GM18507 (cell line): ENCODE measurements at places on chromosomes 12 and 14.

DNA sequence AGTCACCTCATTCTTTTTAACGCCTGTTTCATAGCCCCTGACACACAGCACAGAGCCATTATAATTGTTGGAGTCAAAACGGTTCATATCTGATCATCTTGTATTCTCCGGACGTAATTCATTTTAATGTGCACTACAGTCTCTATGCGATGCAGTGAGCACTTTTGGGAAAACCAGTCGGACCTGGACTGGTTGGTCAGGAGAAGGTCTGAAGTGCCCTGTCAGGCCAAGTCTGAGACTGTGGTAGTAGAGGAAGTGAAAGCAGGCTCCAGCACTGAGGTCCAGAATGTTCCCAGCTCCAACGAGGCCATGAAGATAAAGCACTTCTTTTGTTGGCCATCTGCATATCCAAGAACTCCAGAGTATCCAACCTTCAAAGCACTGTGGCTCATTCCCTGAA, 117.1 kb upstream of the NCOR2 start:
- no peak for DNase-seq

DNA sequence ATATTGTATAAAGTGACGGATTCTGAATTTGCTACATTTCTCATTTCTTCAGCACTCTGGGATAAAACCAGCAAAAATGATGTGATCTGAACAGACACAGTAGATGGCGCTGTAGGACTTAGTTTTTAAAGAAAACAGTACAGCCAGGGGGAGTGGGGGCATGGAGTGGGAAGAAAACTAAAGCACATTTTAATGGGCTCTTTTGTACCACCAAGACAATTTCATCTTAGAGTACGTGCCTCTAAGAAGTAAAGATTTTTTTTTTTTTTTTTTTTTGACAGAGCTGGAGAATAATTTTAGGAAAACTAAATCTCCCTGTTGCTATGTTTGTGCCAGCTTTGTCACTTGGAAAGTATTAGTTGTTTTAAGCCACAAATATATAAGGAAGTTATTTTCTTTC, 124.4 kb downstream of the RAD51B start:
- peak; percentile 9 for DNase-seq

- DNase-seq, result no peak
These were observed at the start of gene KRT74 for GRCh38 chr12:52573743-52574142. TSS of gene KRT74 (minus strand) at chr12:52573843. CDS start at chr12:52573777, 66 bp downstream.

DNA sequence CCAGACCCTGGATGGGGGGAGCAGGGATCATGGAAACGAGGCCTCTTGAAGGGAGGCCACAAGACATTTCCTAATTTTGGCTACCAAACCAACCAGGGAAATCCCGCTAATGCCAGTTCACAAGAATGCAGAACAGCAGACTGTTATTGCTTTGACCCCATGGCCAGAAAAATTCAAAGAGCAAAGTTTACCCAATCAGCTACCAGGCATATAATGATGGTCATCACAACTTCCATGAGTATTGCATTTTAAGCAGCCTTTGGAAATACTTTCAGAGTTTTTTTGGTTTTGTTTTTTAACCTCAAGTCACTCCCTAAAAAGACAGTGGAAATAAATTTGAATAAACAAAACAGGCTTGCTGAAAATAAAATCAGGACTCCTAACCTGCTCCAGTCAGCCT, at the start of gene IL25:
Gene IL25 (plus strand): TSS at position 301 of the 400 bp plus-strand sequence.
- no peak for DNase-seq

DNA sequence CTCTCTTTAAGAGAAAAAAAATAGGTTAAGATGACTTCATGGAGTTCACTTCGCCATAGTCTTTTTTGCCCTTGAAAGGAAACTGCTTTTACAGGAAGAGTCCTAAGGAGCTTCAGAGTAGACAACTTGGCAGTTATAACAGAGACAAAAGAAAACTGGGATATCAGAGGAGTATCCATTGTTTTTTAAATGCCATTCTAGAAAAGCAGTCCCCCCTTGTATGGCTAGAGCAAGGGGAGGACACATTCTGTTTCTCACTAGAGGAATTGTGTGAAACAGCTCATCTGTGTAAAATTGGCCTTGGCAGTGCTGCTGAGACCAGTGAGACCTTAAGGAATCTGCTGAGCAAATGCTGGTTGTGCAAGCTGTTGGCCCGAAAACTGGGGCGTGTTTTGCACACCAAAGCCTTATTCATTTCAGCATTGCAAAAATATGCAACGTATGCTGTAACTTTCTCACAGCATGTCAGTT, 128.0 kb downstream of the GPR135 start:
- no peak for DNase-seq

DNA sequence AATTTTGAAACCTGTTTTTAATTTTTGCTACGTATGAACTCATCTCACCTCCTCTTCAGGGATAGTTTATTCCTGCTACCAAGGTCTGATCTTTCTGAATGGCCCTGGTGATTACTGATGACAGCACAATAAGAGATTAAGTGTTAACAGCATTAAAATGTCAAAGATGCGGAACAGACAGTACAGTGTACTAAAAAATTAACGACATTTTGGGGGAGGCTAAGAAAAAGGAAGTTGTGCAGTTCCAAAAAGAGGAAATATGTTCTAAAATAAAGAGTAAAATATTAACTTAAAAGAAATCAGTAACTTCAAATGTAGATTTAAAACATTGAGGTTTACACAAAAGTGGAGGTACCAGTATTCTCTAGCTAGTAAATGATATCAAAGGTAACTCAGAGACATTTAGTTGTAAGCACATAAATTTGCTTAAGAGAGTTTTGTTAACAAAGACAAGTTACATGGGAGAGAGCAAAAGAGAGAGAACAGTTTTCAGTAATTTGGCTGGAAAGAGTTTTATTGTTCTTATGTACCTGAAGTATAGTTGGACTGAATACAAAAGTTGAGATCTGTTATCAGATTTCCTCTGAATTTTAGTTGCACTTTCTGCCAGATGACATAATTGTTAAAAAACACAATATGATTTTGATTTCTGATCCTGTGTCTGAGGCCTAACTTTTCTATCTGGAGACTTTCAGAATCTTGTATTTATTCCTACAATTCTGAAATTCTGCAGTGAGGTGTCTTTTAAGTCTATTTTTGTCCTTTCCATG, 4.2 kb upstream of the CLECL1 start:
- no peak for DNase-seq

GRCh38 chr14:99055816-99056215, 216.2 kb downstream of the BCL11B start:
- no peak for DNase-seq

GRCh38 chr12:114678718-114679117, 5.3 kb downstream of the TBX3 start:
- no peak for DNase-seq

DNA sequence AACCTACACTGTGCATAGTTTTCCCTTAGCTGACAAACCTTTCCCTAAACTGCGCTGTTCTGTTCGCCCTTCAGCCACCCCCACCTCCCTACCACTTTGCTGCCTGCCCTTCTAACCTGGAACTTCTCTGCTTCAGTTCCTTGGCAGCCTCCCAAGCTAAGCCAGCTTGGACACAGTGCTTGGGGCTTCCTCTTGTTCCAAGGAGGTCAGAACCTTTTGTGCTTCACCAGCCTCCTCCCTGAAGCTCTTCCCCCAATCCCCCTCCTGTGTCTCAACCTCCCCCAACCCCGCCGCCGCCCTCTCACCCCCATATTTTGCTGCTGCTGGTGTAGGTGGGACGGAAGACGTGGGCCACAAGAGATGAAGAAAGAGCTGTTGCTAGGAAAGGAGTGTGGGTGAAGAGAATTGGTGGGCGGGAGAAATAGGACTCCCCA, 8.1 kb upstream of the RIC8B start:
- DNase-seq, result no peak
